ENCODE measurements at places on chromosomes 7 and 10.
A peak's percentile ranks its signal among the peaks of the same experiment; 100 is the strongest.

- no peak for DNase-seq
These were observed 256.5 kb downstream of the PHTF2 start for GRCh38 chr7:78055001-78055573.

GRCh38 chr10:3776796-3777571 is 8.0 kb downstream of the KLF6 start:
- DNase-seq: peak; percentile 27

GRCh38 chr7:136302049-136302448 is 324.9 kb upstream of the MTPN start:
- no peak for DNase-seq

- DNase-seq: no peak
These were observed 41.1 kb upstream of the RET start for GRCh38 chr10:43035800-43036199.

- DNase-seq: no peak
These were observed 27.8 kb downstream of the MKX start for GRCh38 chr10:27717861-27718260.

GRCh38 chr10:7121154-7121797 is 289.6 kb downstream of the SFMBT2 start:
- DNase-seq: no peak

DNA sequence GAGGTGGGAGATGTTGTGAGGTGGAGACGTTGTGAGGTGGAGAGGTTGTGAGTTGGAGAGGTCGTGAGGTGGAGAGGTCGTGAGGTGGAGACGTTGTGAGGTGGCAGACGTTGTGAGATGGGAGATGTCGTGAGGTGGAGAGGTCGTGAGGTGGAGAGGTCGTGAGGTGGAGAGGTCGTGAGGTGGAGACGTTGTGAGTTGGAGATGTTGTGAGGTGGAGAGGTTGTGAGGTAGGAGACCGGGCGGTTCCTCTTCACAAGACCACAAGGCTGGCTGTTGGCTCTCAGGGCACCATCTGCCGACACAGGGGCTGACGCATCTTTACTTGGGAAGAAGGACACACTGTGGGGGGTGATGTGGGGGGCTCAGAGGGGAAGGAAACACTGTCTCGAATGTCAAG is 34.7 kb upstream of the SHH start:
- DNase-seq: no peak

DNA sequence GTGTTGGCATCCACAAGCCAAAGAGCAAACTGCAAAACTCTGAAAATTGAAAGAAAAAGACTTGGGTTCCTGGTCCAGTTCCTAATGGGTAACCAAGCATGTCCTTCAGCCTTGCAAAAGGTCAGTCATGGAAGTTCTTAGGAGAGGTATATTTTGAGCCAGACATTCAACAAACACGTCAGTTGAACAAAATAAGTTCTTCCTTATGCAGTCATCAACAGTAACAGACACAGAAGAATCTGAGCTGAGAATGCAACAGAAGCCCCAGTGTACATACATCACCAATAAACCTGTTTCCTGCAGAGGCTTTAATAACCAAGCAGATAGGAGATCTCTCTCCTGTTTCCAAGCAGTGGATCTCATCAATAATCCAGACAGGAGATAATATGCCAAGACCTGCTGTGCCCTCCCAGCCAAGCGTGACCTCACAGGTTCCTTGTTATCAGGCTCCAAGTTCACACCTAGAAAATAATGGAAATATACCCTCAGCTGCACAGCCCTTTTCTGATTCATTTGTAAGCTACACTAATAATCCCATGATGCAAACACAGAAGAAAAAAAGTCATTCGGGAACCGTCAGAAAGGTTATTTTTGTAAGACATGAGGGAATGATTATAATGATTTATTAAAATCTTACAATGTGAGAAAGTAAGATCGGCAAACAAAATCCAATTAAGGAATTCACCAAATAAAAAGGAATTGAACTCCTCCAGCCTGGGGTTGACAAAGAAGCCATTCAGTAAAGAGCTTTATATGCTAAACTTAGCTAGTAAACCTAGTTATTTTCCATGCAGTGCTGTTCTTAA is 90.7 kb downstream of the DGKI start:
- no peak for DNase-seq

- DNase-seq: no peak
These were observed 84.0 kb downstream of the ARL4A start for GRCh38 chr7:12771378-12771877.

- no peak for DNase-seq
These were observed 58.3 kb downstream of the INPP5A start for GRCh38 chr10:132595854-132596253.

DNA sequence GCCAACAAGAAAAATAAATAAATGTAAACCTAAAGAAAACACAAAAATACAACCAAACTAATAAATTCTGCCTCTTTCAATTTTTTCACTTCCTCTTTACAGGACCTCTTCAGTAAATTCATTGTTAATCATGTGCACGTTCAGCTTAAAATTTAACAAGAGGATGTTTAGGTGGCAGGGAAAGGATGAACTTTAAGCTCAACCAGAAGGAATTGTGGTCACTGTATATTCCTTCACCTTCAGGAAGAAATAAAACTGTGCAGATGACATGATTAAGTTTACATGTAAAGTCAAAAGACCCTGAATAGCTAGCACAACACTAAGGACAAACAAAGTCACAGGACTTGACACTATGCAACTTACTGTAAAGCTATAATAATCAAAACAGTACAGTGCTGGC is 33.0 kb downstream of the KIF5B start:
- no peak for DNase-seq

DNA sequence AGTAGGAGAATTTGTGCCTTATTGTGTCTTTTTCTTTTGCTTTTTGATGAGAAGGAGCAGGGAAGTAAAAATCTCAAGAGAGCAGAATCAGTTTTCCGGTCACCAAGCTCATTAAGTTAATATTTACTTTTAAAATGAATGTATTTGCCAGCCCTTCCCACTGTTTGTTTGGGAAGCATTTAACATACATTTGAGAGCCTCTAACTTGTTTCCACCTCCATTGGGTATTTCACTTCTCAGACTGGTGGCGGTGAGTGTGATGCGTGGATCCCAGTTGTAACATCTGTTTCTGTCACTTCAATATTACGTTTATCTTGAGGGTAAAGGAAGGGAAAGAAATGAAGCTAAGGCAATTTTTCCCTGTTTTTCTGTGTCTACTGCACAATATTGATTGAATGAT is 22.8 kb downstream of the CDK14 start:
- DNase-seq: no peak

GRCh38 chr10:11205030-11205772 is 187.5 kb downstream of the CELF2 start:
- DNase-seq: no peak

DNA sequence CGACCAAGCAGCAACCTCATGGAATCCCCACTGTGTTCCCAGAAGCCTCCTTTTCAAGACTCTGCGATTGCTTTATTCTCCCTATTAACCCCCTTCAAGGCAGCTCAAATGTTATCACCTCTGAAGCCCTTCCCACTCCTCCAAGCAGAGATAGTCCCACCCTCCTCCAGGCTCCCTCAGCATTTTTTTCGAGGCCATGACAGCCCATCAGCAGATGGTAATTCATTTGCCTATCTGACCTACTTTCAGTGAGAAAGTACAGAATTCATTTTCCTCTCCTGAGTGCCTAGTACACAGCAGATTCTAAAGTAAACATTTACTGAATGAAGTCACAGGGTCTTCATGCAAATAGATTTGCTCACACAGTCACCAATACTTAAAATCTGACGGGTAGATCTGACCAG is 47.8 kb downstream of the HERPUD2 start:
- no peak for DNase-seq

- DNase-seq: no peak
These were observed 5.9 kb upstream of the ITGA8 start for GRCh38 chr10:15725603-15726002.

GRCh38 chr10:79547973-79548372 is 12.2 kb downstream of the SFTPA2 start:
- no peak for DNase-seq

DNA sequence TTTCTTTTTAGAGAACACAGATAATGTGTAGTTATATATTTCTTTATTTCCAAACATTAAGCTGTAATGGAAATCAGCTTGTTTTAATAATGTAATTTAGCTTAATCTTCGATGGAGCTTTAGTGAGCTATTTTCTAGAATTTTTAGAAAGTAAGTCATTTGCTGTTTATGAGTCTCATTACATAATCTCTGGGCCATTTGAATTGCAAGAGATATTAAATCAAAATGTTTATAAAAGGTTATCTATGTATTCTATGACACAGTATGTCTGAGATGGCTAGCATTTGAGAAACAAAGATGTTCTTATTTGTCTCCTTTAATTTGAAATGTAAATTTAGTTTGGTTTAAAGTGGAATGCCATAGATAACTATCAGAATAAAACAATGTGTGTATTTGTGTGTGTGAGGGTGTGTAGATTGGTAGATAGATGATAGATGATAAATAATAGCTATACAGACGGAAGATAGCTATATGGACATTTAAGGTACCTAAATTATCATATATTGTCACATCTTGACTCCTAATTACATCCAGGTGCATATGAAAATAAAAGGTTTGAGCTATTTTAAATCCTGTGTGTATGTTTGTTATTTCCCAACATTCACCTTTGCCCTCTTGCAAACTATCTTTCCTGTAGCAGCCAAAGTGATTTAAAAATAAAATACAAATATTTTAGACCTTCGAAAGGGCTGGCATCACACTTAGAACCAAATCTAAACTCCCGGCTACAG is 478.0 kb upstream of the KLF6 start:
- no peak for DNase-seq

GRCh38 chr10:92103376-92104090 is 180.0 kb downstream of the BTAF1 start:
- DNase-seq: no peak

GRCh38 chr7:135600226-135600625 is 42.5 kb downstream of the NUP205 start:
- no peak for DNase-seq

DNA sequence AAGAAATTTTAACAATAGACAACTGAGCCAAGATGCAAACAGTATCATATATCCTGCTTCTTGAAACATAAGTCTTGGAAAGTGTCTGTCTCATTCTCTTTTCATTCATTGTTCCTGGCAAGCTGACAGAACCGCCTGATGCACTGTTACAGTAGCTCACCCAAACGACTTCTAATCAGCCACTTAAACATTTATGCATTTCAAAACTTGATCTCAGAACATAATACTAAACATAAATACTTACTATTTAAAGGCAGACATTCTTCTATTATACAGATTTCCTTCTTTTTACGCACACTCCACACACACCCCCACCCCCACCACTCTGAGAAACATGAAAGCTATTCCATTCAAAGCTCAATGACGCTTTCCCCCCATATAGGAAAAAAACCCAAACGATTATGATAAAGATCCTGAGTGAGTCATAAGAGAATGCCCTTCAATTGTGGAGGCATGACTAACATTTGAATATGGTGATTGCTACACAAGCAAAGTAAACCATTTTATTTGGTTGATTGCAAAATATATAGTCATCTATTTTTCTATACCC is 30.5 kb downstream of the SHTN1 start:
- DNase-seq: no peak

GRCh38 chr10:95035332-95036295 is 33.7 kb downstream of the CYP2C8 start:
- no peak for DNase-seq

DNA sequence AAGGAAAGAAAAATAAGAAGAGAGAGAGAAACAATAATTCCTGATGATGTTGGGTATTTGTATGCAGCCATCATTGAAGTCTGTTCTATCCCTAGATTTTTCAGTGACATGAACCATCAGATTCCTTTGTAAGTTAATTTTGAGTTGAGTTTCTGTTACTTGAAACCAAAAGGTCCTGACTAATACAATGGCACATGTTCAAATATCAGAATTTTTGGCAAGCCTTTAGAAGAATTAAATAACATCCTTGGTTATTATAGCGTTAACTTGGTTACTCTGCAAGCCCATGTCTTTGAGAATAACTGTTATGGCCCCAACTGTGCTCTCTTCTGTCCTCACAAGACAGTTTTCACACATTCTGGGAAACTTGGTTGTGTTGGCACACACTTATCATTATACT is 66.5 kb downstream of the SYPL1 start:
- no peak for DNase-seq

GRCh38 chr10:6114805-6115341 is 26.0 kb downstream of the RBM17 start:
- no peak for DNase-seq

GRCh38 chr10:71280825-71281224 is 38.2 kb upstream of the SLC29A3 start:
- no peak for DNase-seq

GRCh38 chr10:48382982-48383381 is 76.5 kb downstream of the MAPK8 start:
- DNase-seq: no peak

DNA sequence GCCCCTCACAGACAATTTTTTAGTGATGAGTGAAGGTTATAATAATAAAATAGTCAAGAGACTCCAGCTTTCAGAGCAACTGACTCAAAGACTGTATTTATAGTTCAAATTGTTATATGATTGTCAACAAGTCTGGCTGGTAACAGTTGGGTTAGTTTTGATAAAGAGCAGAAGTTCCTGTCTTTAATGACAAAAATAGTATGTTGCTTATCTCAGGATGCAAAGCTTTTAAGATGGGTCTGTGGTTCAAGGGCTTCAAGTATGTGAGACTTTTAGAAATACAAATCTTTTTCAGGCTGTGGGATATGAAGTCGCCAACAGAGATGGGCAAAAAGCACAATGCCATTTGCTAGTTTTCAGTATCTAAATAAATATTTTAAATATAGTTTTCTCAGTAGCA is 118.4 kb downstream of the ABCA13 start:
- DNase-seq: no peak

- peak; percentile 54 for DNase-seq
These were observed 65.0 kb downstream of the STK17A start for GRCh38 chr7:43647673-43648472.

DNA sequence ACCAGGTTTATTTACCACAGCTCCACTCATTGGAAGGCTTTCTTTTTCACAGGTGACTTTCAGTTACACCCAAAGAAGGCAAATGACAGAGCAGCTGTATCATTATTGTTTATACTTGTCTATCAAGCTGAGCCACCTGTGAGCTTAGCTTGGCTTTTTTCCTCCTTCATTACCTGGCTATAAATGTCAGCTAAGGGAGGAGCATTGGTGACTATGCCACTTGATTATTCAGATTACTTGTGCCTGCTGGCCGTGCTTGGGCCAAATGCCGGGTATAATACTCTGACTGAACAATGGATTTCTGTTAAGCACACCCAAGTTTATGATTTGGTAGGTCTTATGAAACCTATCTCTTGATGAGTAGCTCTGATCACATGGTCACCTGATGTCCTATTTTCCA is 9.9 kb upstream of the GNAT3 start:
- no peak for DNase-seq

DNA sequence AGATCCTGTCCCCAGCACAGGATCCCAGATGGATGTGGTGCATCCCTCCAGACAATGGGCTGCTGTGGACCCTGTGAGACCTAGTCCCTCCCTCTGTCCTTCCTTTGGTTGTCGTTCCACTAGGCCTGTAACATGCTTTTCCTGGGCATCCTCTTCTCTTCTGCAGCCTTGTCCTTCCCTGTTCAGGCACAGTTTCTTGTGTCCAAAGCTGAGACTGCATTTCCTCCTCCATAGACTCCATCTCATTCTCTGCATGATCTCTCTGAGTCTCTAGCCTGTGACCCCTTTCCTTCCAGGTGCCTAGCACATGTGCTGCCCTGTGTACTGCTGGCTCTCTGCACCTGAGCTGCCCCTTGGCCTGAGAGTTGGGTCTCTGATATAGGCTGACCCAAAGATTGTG is 293.5 kb upstream of the IGFBP3 start:
- DNase-seq: no peak
